ENCODE measurements at places on chromosomes 7 and 10. TPM values are rescaled to one million over a fixed set of nuclear protein-coding genes. Genes with fewer than 3 reads are reported as not detected.
A peak's percentile ranks its signal among the peaks of the same experiment; 100 is the strongest.

- DNase-seq, result no peak
These were observed 14.4 kb upstream of the CUBN start for GRCh38 chr10:17144032-17144431.

DNA sequence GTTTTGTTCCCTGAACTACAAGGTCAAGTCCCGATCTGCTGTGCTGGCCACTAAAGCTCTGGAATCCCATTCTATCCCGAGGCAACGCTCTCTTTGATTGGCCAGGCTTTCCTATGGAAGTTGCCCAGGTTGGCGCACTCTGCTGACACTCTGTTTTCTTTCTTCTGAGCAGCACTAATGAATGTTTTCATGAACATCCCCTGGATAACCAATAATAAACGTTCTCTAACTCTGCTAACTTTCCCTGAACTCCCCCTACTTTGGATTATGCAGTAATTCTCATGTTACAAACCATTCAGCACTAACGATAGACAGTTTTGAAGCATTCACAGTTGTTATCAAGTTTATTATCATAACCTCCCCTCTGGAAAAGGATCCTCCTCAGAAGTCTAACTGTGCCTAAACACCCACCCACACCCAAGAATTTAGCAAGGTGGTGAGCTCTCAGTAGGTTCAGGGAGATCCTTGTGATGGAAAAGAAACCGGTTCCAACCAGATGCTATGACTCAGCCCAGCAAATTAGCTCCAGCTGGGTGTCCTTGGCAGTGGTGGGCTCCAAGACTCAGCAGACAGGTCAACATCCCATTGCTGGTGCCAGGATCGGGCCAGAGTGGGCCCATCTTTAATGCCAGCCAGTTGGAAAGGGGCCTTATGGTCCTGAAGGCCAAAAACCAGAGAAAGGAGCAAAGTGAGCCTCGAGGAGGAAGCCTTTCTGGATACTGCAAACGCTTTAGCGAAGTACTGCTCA is 68.4 kb downstream of the CREB3L2 start:
- DNase-seq, result peak; percentile 77

- no peak for DNase-seq
These were observed 43.9 kb downstream of the CHRM2 start for GRCh38 chr7:136912339-136912738.

GRCh38 chr7:854118-854775 is 22.0 kb downstream of the SUN1 start:
- DNase-seq, result no peak

- no peak for DNase-seq
These were observed 61.3 kb downstream of the PRLHR start for GRCh38 chr10:118534136-118534535.

DNA sequence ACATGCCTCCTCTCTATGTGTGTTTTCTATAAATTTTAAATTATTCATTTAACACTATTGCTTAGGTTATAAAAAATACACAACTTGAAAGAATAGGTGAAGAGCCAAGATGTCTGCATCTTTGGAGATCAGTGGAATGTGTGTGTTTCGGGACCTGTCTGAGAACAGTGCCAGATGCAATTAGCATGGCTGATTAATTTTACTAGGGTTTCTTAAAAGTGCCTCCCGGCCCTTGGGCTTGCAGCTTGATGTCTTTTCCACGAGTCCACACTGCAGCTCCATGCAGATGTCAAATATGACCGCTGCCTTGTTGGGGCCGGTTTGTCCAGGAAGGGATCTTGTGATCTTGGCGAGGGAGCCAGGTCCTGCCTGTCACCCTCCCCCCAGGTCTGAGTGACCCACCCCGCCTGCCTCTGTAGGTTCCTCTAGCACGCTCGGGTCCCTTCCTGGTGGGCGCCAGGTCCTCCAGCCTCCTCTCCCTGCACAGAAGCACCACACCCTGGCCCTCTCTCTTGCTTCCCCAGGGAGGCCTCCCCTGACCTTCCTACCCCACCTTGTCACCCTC is 20.7 kb downstream of the LHPP start:
- no peak for DNase-seq

Gene WIPF3
- total RNA-seq, result 4.7 TPM

Gene ZNF727
- total RNA-seq, result 8.6 TPM

Gene ELMO1
- 33.9 TPM for total RNA-seq

Gene MYOZ1
- total RNA-seq, result not detected

Gene ABCB1
- 5.7 TPM for total RNA-seq

Data from sigmoid colon (tissue), 7 donors.